ENCODE measurements at places on chromosomes 16 and 17.

DNA sequence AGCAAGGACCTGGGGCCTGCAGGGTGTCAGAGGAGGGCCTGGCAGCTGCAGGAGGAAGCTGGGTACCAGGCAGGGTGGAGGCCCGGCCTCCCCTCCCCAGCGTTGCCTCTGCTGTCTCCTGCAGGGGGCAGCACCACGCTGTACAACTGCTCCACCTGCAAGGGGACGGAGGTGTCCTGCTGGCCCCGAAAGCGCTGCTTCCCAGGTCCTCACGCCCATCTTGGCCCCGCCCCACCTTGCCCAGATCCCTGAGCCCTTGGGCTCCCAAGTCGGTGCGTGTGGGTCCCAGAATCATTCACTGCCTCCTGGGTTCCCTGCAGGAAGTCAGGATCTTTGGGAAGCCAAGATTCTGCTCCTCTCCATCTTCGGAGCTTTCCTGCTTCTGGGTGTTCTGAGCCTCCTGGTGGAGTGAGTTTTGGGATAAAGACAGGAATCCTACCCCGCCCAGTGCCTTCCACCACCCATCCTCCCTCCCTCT lies 1.2 kb downstream of the TMEM95 start:
- peak; percentile 33 for DNase-seq

DNA sequence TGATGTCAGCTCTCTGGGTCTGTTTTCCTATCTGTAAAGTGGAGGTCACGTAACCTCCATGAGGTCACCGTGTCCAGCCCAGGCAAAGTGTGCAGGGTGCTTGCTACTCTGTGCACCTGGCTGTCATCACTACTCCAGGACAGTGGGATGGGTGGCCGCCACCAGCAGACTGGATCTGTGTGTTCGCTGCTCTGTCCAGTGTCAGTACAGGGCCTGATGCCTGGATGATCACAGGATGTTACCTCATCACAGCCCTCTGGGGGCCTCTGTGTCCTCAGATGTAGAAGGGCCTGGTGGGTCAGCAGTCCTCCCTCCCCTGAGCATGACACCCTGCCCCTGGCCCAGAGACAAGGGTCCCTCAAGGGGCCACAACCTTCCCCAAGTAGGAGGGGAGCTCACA lies 80.0 kb downstream of the KCNJ18 start:
- no peak for DNase-seq

DNA sequence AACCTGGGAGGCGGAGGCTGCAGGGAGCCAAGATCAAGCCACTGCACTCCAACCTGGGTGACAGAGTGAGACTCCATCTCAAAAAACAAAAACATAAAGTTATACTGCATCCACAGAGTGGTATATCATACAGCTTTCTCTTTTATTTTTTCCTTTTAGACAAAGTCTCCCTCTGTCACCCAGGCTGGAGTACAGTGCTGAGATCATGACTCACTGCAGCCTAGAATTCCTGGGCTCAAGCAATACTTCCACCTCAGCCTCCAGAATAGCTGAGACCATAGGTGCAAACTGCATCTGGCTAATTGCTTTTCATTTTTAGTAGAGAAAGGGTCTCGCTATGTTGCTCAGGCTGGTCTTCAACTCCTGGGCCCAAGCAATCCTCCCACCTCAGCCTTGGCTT lies 10.0 kb upstream of the COPRS start:
- no peak for DNase-seq

GRCh38 chr17:1203111-1203966 lies 23.6 kb upstream of the ABR start:
- DNase-seq = peak; percentile 42

GRCh38 chr17:10907370-10907769 lies 69.5 kb upstream of the PIRT start:
- no peak for DNase-seq
